Right renal pelvis (tissue), 4 donors: ENCODE measurements at places on chromosomes 2 and 18.

- no peak for DNase-seq
Observed at GRCh38 chr2:238974081-238974480, 126.2 kb downstream of the TWIST2 start.

DNA sequence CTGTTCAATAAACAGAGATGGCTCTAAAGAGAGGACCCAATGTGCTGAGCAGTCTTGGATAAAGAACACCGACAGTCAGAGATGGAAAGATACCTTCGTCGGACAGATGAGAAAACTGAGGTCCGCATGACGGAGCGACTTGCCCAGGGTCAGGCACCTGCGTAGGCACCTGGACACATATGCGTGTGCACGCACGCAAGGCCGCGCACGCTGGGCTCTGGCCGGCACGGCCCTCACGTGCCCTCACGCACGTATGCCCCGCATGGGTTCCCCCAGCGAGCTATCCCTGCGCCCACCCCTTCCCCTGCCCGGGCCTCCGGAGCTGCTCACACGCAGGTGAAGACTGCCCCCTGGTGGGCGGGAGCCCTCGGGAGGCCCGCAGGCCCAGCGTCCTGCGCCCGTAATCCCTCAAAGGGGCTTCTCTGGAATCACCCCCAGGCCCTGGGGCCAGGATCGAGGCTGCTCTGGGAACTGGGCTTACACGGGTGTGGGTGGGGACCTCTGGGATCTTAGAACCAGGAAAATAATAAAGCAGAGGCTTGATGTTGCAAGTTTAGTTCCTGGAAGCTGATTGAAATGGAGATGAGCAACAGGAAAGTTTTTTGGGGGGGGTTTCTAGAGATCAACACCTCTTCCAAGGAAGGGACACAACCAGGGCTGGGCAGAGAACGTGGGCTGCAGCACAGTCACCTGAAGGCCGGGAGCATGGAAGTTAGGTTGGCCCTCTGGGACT, 246.3 kb downstream of the TNS1 start:
- DNase-seq: peak; percentile 67

DNA sequence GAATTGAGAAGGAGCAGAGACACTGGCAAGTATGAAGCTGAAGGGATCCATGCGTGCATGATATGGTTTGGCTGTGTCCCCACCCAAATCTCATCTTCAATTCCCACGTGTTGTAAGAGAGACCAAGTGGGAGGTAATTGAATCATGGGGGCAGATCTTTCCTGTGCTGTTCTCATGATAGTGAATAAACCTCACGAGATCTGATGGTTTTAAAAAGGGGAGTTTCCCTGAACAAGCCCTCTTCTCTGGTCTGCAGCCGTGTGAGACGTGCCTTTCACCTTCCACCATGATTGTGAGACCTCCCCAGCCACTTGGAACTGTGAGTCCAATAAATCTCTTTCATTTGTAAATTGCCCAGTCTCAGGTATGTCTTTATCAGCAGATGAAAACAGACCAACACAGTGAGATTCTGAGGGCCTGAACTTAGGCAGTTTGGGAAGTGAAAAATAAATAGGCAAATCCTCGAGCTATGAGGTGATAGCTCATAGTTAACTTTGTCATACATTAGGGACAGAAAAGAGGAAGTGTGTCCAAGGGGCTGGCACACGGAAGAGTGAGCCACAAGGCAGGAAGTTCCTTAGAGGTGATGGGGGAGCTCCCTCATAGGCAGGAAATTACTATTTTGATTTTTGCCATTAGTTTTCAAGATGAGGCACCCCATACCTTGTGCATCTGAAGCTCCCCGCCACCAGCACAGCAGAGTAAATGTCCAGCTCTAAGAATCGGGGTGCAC, 658.8 kb upstream of the ID2 start:
- DNase-seq: no peak

DNA sequence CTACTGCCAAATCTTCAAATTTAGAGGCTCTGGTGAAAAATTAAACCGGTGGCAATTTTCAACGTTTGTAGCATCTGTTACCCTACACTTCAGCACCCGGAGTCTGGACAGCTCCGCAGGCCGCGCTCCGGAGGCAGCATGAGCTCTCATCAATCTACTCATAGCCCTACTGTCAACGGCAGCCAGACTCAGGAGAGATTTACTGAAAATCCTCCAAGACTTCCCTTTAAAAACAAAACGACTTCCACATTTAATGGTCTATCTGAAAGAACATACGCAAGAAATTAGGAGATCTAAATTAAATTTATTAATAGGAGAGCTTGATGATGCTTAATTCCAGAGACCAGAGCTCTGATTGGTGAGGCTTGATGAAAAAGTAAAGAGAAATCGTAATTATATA, 970 bp upstream of the ADCYAP1 start:
- DNase-seq: peak; percentile 62

DNA sequence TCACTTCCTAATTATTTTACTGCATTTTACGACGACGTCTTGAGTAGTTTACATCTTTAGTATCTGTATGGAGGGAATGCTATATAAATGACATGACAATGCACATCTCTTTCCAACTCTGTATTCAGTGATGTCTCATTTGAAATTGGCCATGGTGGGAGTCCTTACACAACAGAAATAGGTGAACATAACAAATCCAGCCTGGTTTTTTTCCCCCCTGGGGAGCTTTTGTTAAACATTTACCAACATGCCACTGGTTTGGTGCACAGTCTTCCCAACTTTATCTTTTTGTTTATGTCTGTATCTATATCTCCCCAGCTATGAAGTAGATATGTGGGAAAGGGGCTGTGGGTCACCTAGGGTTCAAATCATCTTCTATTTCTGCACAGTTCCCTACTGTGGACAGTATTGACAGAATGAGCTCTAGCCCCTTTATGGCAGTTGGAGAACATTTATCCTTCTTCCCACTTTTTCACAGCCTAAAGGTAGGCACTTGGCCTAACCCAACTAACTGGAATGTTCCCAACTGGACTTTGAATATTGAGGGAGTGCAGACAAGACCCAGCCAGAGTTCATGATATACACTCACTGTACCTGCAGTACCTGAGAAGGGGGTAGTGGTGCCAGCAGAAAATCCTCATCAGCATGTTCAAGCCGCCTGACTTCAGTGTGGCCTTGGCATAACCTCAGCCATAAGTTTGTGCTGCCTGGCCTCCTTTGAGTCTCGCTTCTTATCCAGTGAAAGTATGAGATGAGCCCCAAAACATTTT, 5.7 kb upstream of the RTKN start:
- no peak for DNase-seq

DNA sequence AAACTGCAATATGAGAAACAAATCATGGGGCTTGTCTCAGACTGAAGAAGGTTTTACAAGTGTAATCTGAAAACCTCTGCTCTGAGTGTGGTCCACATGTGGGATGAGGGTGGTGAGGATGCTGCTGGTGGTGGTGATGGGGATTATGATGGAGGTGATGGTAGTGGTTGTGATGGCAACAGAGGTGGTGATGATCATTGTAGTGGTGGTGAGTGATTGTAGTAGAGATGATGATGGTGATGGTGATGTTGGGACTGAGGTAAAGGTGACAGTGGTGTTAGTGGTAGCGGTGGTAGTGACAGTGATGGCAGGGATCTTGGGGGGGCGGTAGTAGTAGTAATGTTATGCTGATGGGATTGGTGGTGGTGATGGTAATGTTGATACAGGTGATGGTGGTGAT, 217.8 kb downstream of the ANAPC1 start:
- no peak for DNase-seq

- no peak for DNase-seq
Observed at GRCh38 chr18:12307701-12308385, at the start of gene TUBB6. Gene TUBB6 (plus strand): TSS chr18:12308241. CDS start chr18:12308293, 52 bp downstream.

DNA sequence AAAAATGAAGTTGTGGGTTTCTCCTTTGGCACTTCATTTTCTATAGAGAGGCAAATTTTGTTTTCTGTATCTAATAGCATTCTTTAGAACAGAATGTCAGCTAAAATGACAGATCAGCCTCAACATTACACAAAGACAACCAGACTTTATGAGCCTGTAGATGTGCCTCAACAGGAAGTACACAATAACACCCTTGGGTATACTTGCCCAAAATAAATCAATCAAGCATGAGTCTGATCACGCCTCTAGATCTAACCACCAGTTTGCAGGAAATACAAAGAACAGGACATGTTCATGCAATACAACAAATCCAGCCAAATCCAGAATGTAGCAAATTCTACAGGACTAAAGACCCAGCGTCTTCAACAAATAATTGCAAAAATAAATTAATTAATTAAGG, 11.2 kb upstream of the DAPL1 start:
- DNase-seq: no peak

DNA sequence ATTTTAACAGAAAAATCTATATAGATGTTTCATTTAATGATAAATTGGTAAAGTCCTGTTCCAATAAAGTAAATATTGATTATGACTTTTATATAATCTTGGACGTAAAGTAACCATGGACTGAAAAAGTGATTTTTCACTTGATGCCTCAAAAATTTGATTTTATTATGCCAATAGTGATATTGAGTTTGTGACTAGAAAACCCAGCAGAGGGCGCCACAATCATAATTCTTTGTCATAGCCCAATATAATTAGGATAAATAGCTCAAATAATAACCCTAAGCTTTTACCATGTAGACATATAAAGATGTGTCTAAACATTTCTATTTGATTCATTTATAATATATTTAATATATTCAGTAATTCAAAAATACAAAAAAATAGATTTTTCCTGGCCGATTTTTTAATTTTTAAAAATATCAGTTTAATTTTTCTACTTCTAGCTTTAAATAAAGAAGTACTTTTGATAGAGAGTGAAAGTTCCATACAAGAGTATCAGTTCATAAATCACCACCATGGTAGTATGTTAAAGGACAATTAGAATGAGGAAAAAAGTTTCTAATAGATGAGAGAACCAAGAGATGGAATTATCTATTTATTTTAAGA, 30.7 kb downstream of the CAMKMT start:
- no peak for DNase-seq
